ENCODE measurements at places on chromosomes 4 and X.

DNA sequence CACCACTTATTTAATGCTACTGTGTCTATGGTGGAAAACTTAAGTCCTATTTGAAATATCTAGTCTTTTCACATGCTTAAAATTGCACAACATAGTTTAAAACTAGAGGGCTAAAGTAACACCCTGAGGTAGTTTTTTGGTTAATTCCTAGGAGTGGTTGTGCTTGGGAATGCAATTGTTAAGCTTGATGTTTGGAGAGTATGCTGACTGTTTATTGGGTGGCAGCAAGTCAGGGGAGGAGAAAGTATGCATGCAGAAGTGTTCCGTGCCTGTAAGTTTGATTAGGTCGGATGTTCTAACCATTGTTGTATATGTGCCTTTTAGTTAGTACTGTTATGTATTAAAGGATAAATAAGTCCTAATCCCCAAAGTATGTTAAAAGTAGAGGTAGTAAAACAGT lies 40.5 kb downstream of the CXCL8 start:
- no peak for DNase-seq

- peak; percentile 75 for DNase-seq
Measured at GRCh38 chrX:130085551-130086446, 24.5 kb downstream of the ELF4 start.

DNA sequence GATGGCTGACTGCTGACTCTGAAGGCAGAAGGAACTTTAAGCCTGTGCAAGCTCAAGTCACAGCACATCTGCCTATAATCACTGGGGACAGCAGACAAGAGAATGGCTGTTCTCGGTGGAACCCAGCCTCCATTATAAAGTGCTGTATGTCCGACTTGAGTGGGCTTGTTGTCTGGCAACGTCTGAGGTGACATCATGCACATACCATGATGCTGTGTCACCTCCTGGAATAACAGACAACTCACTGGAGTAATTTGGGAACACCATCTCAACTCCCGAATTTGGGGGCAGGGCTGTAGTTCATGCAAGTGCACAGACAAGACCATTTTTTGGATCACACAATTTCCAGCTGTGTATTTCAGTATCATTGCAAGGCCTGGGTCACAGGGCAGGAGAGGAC lies 59.8 kb upstream of the GPM6B start:
- no peak for DNase-seq

- no peak for DNase-seq
Measured at GRCh38 chrX:154873329-154873728, 12.8 kb upstream of the F8A1 start.

DNA sequence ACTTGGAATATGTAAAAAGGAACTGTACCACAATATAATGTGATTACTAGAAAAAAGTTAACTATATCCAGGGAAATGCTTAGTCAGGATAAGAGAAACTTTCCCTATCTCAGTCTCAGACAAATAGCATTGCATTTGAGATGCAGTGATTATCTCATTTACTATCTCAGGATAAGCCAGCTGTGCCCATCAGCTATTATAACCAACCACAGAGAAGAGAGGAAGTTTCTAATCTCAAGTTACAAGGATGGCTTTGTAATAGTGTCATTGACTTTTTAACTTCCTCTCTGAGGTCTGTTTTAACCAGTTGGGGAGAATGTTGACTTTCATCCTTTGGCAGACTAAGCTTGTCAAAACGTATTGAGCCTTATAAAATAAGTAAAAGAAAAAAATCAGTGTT lies 56.5 kb downstream of the SNX25 start:
- no peak for DNase-seq

DNA sequence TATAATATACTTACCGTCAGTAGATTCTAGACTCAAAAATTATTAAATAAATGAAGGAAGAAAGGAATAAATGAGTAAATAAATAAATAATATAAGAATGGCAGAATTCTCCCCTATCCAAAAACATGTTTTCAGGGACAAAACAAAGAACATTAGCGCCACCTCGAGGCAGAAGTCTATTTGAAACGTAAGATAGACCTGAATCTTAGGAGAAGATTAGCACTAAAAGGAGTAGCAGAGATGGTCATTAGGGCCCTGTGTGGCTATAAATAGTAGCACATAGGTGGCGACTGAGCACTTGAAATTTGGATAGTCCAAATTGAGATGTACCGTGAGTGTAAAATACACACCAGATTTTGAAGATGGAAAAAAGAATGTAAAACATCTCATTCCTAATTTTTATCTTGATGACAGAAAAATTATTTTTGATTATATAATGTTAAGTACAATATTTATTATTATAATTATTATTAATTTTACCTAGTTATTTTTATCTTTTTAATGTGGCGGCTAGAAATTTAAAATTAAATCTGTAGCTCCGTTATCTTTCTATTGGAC lies 24.3 kb upstream of the SRD5A3 start:
- peak; percentile 67 for DNase-seq

DNA sequence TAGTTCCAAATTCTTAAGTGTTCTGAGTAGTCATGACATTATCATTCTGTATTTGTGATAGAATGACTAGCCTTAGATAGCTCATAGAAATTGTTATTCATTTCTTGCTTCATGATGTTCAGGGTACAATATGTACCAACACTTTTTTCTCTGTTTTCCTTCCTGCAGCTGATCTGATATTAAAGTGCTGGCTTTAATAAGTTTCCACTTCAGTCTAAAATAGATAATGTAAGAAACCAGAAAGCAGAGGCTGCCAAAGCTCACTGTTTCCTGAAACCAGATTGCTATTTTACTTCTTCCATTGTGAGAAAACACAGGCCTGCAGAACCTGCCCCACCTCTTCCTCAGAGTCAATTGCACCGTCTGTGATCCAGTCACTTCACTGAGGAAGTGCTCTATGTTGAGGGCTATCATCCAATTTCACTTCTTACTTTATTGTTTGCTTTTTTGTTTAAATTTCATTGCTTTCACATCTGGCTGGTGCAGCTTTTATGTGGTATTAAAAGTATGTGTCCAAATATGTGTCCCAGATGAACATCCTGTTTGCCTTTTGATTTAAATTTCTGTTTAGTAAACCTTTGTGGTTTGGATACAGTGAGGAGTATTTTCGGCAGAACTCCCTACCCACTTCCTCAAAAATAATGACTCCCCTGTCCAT lies 652.1 kb downstream of the ANKRD50 start:
- DNase-seq: peak; percentile 5

- peak; percentile 10 for DNase-seq
Measured at GRCh38 chr4:176150356-176150682, 45.1 kb downstream of the SPATA4 start.

GRCh38 chr4:112082954-112083586 lies 62.2 kb upstream of the FAM241A start:
- DNase-seq: no peak

DNA sequence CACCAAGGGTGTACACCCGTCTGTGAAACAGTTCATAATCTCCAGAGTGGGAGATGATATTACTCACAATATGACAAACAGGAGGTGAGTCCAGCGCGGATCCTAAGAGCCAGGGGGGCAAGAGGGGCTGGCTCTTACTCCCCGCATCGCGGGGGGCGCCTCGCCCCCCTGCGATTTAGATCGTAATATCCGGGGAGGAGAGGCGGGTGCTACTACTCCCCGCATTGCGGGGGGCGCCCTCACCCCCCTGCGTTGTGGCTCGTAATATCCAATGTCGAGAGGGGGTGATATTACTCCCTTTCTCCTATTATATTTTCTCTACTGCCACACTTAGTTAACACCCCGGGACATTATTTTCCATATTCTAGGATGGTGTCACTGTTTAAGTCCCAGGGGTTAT lies 131.9 kb downstream of the ADRA2C start:
- DNase-seq: no peak

DNA sequence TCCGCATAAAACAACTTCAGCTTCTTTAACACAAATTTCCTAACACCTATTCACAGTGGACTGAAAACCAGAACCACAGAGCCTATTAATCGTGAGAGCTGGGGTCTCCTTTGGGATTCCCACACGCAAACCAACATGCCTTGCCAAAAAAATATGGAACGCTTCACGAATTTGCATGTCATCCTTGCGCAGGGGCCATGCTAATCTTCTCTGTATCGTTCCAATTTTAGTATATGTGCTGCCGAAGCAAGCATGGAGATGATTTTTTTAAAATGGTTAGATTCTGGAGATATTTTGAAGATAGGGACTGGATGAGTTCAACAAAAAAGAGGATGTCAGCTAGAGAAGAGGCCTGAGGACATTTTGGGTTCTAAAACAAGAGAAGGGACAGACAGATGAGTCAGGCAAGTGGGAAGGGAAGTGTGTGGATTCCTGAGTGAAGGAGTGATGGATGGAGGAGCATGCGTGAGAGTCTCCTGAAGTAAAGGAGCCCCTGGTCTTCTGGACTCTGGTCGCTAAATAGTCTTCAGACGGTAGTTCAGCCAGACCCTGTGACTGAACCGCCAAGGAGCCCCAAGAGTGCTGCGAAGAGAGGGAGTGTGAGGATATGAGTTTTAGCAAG lies 9.5 kb upstream of the GATA1 start:
- no peak for DNase-seq

- DNase-seq: no peak
Measured at GRCh38 chrX:153827903-153828302, 2.4 kb downstream of the PDZD4 start.

DNA sequence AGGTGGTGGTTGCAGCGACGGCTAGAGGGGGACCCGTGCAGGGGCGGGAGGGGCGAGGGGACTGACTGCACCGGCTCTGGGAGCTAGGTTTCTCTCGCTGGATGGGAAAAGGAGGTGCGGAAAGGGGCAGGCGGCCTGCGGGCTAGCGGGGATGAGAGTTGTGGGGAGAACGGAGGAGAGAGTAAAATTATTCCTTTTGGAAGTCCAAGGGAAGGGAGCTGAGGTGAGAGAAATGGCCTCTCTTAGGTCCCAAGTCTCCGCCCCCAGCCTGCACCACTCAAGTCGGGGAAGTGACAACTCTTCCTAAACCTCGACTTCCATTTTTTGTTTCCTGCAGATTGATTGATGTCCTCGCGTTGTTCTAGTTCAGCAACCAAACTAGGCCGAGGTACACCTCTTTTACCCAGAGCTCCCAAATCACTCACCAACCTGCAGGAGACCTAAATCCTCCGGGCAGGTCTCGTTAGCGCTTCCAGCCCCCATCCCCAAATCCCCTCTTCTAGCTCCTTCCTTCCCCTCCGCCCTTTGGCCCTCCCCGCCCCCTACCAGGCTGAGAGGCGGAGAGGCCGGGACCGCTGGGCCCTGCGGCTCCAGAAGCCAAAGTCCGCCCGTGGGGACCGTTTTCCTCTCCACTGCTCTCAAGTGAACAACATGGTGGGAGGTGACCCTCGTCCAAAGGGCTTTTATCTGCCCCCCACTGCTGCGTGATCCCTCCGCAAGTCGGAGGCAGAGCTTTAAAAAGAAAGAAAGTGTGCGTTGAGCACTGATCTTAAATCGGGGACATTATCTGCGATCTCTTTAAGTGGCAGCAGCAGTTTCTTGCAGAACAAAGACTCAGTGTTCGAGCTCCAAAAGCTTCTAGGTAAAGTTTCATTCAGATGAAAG lies 7.3 kb downstream of the PITX2 start:
- DNase-seq: no peak

GRCh38 chr4:171765514-171765913 lies 47.7 kb upstream of the GALNTL6 start:
- no peak for DNase-seq

DNA sequence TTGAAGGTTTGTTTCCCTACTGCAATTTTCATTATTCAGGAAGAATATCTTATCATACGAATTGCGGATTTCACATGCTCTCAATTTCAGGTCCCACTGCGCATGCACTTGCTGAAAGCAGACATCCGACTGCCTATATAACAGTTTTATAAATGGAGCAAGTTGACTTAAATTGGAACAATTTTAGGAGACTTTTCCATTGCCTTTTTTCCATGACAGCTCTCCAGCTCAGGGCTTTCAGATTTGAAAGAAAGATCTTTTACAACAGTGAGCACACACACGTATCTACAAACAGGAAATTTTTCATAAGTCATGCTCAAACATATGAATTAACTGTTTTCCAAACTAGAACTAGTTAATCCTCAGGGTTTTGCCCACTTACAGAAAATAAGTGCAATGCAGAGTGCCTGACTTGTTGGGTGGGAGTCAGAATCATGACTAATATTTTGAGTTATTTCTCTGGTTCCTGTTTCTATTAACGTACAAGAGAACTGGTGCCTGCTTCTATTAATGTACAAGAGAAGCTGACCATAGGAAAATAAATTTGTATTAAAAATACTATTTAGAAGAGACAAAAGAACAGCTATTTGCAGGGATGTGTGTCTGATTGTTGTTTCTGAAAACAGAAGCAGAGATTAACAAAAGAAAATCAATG lies 137.9 kb downstream of the GPC3 start:
- DNase-seq: no peak

- DNase-seq: no peak
Measured at GRCh38 chr4:176492646-176493302, 173.0 kb downstream of the SPCS3 start.

DNA sequence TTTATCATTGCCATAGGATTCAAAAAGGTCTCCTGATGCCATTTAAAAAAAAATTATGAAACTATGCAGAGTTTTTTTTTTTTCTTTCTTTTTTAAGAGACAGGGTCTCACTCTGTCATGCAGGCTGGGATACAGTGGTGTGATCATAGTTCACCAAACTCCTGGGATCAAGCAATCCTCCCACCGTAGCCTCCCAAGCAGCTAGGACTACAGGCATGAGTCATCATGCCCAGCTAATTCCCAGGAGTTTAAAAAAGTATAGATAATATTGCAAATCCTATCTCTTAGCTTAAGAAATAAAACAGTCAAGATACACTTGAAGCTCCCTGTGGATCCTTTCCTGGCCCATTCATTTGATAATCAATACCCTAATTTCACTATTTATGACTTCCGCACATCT lies 58.6 kb upstream of the PRSS48 start:
- DNase-seq: no peak

GRCh38 chr4:1674682-1675081 lies 9.4 kb downstream of the FAM53A start:
- no peak for DNase-seq

DNA sequence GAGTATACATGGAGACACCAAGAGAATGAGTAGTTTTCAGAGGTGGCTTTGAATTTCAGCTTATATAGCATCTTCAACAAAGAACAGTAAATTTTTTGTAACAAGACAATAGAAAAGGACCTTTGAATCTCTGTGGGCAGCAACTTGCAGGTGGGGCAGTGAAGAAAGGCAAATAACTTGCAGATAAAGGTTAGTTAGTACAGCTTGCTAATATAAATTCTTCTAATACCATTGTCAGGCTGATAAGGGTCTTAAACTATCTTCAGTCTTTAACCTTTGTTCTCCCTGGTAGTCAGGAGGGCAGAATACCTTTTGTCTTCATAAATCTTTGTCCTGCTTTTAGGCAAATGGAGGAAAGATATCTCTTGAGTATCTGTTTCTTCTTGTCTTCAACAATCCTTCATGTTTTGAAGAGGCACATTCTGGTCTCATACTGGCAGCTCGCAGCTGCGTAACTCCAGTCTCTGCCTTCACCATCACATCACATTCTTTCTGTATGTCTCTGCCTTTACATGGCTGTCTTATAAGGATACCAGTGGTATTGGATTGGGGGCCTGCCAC lies 16.0 kb downstream of the ANXA3 start:
- DNase-seq: no peak

- no peak for DNase-seq
Measured at GRCh38 chr4:183485411-183486160, 19.3 kb upstream of the ING2 start.
